Hypothalamus (tissue), 51 donors: ENCODE measurements at places on chromosomes 1 and 21.

- no peak for DNase-seq
Measured at GRCh38 chr1:234745844-234746797, 136.1 kb upstream of the IRF2BP2 start.

GRCh38 chr1:203126151-203126865, 1.2 kb upstream of the ADORA1 start:
- DNase-seq, result no peak

DNA sequence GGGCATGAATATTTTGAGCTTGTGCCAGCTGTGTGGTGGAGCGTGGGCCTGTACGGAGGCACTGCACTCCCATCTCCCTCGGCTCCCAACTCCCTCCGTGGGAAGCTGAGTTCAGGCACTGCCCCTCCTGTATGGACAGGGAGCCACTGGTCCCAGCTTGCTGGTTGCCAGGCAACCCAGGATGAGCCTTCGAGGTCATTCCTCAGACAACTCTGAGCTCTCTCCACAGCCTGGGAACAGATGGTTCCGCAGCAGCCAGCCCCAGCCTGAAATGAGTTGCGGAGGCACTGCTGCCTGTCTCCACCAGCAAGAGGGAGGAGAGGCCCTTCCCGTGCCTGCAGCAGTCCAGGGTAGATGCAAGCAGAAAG, 58.4 kb upstream of the TENT5B start:
- DNase-seq, result peak; percentile 36

GRCh38 chr1:213296558-213296957, 245.5 kb downstream of the RPS6KC1 start:
- no peak for DNase-seq

DNA sequence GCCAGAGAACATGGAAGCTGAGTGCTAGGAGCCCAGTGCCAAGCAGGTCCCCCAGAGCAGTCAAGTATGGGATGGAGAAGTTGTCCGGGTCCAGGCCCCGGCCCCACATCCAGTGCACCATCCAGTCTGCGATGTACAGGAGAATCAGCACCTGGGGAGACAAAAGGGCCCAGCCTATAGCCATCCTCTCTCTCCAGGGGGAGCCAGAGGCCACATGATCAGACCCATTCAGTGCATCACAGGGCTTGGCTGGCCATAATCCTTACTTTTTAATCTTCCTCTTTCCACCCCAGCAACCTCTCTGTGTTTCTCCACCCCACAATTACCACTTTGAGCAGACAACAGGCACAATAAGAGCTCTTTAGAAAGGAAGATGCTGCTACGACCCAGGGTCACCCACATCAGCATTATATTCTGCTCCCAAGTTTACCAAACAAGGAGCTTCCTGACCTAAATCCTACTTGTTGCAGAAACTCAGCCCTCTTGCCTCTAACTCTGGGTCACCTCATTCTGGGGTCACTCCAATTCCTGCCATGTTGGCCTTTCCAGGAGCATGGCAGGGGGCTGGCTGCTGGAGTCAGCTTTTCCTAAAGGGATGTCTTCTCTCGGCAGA, 16.4 kb upstream of the RAB29 start:
- peak; percentile 83 for DNase-seq

DNA sequence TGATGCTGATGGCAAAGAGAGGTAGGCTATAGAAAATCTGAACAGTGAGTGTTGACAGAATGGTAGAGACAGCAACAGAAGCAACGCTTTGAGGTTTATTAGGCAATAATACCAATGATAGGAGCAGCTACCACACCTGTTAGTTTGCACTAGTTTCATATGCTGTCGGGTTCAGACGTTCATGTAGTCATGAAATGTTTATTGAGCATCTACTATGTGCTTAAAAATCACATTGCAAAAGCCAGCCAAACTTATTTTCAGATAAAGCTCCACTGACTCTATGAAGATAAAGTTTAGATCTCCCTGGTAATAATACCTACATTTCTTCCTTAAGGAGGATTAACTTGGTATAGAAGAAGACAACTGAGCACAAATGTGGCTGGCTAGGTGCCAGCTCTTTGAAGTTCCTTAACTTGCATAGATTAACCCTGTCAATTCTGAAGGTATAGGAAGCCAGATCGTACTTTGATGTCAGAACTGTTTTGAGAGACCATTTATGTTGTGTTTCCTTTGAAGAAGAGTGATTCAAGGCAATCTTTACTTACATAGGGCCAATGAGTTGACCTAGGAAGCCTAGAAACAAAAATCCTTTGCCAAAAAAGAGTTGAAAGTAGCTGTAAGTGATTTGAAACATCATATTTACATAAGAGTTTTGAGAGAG, 71.5 kb downstream of the DISP1 start:
- no peak for DNase-seq

- no peak for DNase-seq
Measured at GRCh38 chr21:35641271-35642016, 418.9 kb downstream of the SETD4 start.
